ENCODE measurements at places on chromosomes 2 and 18.

DNA sequence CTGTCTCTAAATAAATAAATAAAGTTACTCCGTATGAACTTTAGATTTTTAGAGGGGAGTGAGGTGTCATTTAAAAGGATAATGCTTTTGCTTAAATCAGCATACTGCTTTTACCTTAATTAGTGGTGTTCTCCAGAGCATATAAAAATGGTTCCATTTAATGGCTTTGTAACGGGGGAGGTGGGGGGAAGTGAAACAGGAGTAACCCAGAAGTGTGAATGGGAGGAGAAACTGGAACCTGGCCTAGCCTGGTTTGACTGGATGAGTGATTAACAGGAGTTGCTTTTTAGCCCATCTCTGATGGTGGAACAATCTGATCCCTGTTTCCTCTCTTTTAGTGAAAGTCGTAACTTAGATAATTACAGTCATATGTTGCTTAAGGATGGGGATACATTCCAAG, 1.6 kb downstream of the CNDP2 start:
- DNase-seq, result no peak

DNA sequence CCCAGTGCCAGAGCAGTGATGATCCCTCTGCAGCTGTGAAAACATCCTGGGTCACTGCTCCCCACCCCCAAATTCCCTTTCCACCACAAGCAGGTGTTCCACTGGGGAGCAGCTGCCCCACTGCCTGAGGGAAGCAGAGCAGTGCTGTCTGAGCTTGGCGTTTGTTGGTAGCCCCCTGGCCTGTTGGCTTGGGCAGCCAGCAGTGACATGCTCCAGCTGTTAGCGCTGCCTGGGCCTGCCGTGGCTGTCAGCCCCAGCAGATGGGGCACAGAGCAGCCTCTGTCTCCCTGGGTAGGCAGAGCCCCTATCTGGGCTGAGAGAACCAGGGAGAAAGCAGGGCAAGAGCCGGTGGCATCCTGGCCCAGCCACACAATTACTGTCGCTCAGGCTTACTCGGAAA, 247.7 kb downstream of the GLI2 start:
- DNase-seq, result no peak

GRCh38 chr2:43491065-43491639, 104.7 kb downstream of the THADA start:
- DNase-seq, result no peak

GRCh38 chr18:26650310-26651268, 102.2 kb upstream of the KCTD1 start:
- DNase-seq, result no peak

DNA sequence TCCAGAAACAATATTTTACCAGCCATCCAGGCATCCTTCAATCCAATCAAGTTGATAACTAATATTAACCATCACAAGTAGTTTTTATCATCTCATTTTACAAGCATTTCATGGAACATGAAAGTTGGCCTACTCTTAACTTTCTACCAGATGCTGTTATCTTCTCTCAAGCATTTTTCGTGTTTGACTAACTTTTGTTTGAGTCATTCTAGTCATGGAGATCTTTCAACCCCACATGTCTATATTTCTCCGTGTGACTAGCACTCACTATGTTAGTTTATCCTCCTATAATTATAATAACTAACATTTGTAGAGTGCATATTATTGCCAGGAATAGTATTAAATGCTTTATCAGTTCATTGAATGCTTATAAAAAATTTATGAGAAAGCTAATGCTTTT, 307.0 kb upstream of the CWC22 start:
- no peak for DNase-seq

DNA sequence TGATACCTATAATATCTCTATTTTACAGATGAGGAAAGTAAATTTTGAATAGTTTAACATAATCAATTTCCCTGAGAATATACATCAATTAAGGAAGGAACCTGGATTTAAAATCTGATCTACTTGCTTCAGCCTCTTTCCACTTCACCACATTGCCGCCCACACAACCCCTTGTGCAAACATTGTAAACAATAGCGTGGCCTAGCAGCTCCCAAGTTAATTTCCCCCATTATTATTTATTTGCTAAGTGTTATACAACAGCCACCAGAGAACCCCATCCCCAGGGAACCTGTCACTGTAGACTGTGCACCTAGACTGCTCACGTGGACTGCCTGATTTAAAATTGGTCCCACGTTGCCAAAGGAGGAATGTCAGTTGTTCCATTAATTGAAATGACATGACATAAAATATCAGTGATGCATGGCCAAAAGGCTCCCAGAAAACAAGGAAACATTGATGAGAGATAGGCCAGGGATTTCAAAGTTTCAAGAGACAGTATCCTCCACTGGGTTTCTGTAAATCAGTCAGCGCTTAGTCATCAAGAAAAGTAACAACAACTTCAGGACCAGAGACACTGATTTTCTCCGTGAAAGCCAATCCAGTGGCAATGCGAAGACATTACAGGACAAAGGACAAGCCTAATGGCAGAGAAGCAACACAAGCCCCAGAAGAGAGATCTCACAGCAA, 41.3 kb downstream of the SCG2 start:
- no peak for DNase-seq

DNA sequence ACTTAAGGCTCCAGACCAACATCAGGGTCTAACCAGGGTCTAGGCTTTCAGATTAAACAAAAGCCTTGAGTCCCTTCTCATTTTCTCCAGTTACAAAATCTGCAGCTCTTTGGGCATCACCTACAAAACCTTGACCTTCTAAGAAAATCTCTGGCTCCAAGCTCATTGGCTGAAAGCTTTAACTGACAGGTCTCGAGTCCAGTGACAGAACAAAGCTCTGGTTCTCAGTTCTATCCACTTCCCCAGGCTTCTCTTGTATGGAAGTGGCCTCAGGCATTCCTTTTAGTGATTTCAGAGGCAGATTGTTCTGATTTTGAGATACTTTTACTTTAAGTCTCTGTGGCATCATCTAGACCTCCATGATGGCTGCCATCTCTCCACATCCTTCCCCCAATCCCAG, 11.3 kb downstream of the SIX2 start:
- DNase-seq, result no peak

GRCh38 chr2:176668912-176669311, 399.7 kb downstream of the MTX2 start:
- no peak for DNase-seq

DNA sequence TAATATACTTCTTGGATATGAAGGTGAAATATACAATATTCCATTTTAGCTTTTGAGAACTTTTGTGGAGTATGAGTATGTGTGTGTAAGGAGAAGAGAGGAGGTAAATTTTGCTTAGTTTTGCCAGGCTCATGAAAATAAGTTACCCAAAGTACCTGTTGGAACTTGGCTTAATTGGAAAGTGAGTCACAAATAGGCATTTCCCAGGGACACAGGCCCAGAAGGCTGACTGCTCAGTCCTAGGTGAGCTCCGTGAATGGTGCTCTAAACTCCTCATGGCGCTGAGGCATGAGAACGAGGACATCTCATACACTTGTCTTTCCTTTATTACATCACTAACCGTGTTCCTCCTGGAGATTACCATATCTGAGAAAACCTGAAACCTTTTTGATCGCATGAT, 148.5 kb upstream of the RAB12 start:
- no peak for DNase-seq

DNA sequence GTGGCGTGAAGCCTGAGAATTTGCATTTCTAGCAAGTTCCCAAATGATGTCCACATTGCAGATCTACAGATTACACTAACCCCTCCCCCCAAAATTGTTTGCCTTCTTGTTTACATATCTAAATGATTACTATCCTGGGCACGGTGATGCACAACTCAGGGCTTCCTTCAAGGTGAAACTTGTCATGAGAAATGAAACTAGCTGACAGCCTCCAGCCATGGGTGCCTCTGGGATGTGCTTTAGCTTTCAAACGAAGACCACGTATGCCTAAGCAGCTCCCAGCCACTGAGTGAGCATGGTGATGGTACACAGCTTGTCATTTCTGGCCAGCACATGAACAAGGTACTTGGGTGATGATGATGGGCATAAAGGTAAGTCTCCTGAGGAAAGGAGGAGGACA, 464.8 kb upstream of the DDX18 start:
- DNase-seq, result no peak

DNA sequence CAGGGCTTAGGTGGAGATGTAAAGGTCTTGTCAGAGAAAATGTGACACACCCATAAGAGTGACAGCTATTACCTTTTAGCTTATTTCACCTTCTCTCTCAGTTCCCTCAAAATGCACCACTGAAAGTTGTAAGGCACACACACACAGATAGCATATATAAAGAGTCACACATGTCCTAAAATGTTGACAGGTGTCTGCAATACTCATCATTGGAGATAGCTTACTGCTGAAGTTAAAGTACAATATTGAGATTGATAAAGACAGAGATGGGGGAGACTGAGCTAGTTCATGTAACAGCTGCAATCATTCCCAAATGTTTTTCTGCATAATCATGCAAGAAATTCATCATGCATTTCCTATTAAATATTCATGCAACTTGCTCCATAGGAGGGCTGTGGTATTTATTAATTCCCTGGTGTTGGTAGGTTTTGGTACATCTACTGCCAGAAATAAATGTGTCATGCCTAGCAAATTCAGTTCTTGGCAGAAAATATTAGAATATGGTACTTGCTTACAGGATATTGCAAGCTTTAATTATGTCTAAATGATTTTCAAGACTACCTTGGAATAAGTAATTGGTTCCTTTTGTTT, 118.8 kb upstream of the RBMS1 start:
- no peak for DNase-seq

DNA sequence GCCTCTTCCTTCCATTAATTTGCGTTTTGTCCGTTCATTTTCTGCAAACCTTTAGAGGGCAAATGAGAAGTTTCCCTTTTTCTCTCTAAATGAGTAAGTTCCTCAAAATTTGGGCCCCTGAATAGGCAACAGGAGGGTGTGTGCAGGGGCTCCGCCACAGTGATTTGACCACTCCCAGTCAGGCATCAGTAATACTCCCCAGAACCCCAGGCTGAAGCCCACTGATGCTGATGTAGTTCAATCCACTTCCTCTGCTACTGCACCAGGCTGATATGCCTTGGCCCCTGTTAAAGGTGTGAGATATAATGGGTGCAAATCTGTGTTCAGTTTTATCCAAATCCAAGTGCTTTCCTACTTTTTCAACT, 1150.0 kb downstream of the RPIA start:
- no peak for DNase-seq

DNA sequence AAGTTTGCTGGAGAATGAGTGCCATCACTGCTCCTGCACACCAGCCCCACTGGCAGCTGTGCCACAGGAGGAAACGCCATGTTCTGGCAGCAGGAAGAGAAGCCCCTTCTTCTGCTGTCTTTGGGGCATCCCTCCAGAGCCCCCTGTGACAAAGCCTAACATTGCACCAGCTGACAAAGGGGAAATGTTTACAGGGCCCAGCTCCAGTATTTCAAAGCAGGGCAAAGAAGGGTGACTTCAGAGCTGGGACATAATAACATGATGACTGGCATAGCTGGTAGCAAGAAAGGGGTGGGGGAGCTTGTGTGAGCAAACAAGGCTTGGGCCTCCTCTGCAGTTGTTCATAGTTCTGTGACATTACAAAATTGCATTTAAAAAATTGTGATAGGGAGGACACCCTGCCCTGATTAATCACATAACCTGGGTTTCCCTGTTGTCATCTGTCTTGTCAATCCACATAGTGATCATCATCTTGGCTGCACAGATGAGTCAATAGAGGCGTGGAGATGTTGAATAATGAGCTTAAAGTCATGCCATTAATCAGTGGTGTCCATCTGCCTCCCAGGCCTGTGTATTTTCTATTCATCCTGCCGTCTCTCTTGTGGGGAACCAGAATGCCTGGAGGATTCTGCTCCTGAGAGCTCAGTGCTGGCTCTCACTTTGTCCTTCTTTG, 29.1 kb upstream of the PDIA6 start:
- no peak for DNase-seq

GRCh38 chr2:103285354-103285753, 523.5 kb downstream of the TMEM182 start:
- no peak for DNase-seq

- no peak for DNase-seq
These were observed 3.2 kb downstream of the GPBAR1 start for GRCh38 chr2:218263817-218264641.

DNA sequence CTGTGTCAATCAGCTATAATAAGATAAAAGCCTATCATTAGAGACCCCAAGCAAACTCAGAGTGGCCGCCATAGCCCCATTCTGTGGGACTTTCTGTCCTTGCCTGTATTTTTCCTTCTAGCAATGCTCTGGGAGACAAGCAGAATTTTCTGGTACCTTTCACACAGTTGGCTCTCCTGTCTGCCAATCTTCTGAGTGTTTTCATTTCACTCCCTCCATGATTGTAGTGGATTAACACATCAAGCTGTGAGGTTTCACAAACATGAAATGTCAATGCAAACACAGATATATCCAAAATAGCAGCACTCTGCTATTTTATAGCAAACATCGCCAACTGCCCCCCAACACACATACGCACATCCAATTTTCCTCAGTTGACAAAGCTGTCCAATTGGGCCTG, 64.9 kb downstream of the C1D start:
- no peak for DNase-seq

GRCh38 chr18:13725566-13726231, 659 bp downstream of the FAM210A start:
- DNase-seq, result no peak

DNA sequence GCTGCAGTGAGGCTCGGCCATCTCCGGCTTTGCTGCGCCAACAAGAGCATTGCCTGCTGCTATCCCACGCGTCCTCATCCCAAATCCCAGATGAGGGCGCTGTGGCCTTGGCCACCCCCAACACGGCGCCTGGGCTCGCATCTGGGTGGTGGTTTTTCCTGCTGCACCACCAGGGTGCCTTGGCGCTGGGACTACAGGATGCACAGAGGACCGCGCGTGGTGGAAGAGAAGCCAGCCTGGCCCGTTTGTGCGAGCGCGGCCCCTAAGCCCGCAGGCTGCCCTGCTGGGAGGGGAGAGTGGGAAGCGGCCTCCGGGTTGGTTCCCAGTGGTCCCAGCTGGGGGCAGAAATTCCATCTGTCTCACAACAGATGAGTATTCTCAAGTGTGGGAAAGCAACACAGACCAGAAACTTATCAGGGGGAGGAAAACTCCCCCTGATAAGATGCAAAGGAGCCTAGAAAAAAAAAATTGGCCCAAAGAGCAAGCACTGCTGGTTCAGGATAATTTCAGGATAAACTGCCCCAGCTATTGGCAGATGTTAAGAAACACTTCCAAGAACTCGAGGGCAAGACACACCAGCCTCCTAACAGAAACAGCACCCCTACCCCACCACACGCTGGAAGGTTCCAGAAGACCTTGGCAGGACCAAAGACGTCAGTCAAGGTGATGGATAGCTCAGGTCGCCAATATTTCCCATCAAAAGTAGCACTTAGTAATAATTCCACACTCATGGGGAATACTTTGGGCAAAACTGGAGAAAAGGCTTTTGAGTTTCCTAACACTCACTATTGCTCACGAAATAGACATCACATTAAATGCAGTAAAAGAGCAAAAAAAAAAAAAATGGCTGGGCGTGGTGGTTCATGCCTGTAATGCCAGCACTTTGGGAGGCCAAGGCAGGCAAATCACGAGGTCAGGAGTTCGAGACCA, 152.1 kb downstream of the PXDN start:
- no peak for DNase-seq

DNA sequence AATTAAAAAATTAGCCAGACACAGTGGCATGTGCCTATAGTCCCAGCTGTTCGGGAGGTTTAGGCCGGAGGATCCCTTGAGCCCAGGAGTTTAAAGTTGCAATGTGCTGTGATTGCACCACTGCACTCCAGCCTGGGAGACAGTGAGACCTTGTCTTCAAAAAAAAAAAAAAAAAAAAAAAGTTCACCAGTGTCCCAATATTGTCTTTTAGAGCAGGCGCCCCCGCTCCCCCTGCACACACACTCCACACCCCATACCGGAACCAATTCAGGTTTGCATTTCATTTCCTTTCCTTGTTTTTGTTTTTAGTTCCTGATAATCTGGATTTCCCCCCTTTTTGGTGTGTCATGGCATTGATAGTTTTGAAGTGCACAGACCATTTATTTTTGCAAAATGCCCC, 10.4 kb downstream of the TMEM87B start:
- DNase-seq, result no peak
